ENCODE measurements at places on chromosomes 7 and 10.

GRCh38 chr7:28180364-28181147 is at the start of gene JAZF1:
TSS of gene JAZF1 (minus strand) at chr7:28180795.
- DNase-seq, result peak; percentile 41

DNA sequence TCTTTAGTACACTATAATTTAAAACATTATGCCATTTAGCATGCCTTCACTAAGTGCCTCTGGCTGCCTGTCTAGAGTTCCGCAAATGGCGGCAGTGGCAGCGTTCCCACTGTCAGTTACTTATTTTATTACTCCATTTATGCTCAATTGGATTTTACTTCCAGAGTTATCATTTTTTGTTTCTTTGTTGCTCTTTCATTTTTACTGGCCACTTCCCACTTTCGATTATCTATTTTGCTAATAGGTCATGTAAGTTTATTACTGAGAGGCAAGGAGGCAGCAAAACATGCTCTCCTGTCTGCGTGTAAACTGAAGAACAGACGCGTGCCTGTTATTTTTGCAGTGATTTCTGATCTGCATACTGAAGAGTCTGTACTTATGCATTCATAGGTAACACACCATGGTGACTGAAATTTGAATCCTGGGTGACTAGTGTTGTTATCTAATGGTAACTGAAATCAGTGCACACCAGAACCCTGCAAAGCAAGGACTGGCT is 23.1 kb downstream of the KDM7A start:
- no peak for DNase-seq

DNA sequence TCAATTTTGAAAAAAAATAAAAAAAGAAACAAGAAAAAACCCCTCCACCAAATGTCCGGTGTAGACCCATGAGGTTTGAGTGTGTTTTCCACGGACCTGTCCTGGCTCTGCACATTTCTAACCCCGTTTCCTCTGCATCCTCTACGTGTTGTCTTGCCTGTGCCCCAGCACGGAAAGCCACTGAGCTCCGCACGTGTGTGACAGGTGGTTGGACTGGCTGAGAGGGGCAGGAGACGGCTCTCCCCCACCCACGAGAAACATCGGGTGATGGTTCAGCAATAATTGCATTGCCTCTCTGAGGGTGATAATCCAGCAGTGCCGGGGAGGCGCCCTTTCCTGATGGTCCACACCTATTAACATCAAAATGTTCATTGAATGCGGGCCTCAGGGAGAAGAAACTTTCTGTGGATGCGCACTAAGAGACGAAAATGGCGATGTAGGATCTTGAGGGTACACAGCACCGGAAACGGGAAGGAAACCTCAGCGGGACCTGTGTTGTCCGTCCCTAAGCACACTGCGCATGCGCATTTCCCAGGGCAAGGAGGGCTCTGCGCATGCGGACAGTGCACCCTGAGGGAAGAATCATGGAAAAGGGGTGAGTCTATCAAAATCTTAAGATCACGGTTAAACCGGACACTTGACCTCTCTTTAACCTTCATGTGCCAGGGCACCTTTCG is 470.1 kb upstream of the ADARB2 start:
- no peak for DNase-seq

DNA sequence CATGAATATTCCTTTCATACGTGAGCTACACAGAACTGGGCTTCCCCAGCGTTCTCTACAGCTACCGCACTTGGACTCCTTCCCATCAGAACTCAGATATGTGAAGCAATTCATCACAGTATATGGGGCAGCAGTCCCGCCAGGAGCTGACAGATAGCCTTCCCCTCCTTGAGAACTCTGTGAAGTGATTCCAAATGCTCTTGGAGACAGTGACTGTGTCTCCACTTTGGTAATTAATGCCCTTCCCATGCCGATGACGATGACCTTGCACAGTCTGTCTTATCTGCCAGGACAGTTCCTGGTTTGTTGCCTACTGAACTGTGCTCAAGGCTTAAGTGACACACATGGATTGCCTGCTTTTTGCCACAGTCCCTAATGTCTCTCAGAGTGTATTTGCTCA is 75.0 kb upstream of the AFAP1L2 start:
- DNase-seq, result no peak

GRCh38 chr10:85976267-85976793 is 390.3 kb downstream of the GRID1 start:
- DNase-seq, result no peak

DNA sequence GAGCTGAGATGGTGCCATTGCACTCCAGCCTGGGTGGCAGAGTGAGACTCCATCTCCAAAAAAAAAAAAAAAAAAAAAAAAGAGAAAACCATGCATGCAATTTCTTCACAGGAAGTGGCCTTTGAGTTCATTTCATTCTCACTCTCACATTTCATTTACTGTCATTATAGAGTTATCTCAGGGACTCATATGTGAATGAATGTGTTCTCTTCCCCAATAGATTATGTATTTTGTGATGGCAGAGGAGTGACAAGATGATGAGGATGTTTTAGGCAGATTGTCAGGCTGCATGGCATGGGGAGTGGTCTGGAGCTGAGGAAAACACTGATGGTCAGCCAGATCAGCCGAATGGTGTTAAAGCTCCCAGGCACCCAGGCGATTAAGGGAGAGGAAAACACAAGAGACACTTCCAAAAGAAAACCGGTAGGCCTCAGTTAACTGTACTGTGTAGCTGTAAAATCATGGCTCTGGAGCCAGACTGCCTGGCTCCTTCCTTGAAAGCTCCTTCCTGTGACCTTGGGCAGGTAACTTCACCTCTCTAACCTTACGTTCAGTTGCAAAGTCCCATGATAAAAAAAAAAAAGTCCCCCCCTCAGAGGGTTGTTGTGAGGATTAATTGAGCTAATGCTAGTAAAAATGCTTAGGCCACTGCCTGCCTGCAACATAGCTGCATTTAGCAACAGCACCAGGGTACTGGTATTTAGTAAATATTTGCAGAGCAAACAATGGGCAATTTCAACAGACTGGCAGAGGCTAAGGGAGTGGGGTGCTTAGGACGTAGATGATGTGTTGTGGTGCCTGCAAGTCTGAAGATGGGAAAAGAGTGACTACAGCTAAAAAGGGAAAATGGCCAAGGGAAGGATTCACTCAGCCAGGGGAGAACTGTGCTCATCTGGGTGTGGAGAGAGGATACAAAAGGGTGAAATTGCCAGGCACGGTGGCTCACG is 6.9 kb downstream of the FRAT2 start:
- DNase-seq, result no peak

GRCh38 chr7:38563741-38564140 is 67.4 kb downstream of the AMPH start:
- no peak for DNase-seq

- no peak for DNase-seq
Observed at GRCh38 chr10:49328401-49329145, 29.6 kb downstream of the C10orf71 start.

GRCh38 chr7:146565872-146566271 is 449.3 kb downstream of the CNTNAP2 start:
- no peak for DNase-seq

- DNase-seq, result no peak
Observed at GRCh38 chr10:102465466-102465865, 14.1 kb upstream of the C10orf95 start.

DNA sequence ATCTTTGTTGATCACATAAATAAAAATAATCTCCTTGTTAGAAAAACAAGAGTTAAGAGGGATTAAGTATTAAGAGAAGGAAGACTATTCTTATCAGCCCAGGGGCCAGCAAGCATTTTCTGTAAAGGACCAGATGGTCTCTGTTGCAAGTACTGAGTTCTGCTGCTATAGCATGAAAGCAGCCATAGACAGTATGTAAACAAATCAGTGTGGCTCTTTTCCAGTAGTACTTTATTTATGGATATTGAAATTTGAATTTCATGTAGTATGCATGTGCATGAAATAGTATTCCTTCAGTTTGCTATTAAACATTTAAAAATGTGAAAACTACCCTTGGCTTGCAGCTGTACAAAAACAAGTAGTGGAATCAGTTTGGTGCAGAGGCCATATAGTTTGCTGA is 81.7 kb downstream of the STK31 start:
- no peak for DNase-seq

GRCh38 chr7:43621729-43622448 is 39.0 kb downstream of the STK17A start:
- no peak for DNase-seq

- peak; percentile 37 for DNase-seq
Observed at GRCh38 chr10:77582710-77583115, 54.9 kb downstream of the KCNMA1 start.

DNA sequence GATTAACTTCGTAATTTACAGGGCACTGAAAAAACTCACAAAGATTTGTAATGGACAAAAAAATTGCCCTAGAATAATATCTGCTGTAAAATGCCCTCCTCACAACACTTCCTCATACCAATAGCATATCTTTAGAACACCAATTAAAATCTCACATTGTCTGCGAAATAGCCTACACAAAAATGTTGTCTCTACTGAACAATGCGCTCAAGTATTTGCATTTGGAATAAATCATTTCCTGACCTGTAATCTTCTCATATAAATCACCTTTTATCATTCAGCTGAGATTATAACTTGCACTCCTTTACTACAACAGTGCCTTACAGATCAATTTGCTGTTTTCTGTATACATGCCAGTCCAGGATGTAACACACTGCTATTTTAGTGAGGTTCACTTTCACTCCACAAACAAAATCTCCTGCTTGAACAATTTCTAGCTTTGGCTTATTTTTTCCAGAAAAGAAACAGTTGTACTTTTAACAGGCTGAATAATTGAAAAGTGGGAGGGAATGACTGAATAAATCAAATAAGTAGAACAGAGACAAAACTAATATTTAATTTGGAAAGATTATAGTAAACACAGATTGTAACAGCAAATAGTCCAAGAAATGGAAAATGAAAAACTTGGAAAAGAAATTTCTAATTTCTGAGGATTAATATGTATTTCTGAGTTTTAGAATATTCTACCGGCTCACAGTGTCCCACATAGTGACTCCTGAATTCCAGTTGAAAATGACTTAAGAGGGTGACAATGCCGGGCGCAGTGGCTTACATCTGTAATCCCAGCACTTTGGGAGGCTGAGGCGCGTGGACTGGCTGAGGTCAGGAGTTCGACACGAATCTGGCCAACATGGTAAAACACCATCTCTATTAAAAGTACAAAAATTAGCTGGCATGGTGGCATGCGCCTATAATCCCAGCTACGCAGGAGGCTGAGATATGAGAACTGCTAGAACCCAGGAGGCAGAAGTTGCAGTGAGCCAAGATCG is 30.6 kb downstream of the JMJD1C start:
- DNase-seq, result no peak

- DNase-seq, result no peak
Observed at GRCh38 chr7:14020339-14020900, 31.0 kb upstream of the ETV1 start.

GRCh38 chr10:56927701-56928100 is 566.6 kb upstream of the ZWINT start:
- no peak for DNase-seq

- no peak for DNase-seq
Observed at GRCh38 chr10:75048669-75049098, 62.8 kb upstream of the SAMD8 start.

DNA sequence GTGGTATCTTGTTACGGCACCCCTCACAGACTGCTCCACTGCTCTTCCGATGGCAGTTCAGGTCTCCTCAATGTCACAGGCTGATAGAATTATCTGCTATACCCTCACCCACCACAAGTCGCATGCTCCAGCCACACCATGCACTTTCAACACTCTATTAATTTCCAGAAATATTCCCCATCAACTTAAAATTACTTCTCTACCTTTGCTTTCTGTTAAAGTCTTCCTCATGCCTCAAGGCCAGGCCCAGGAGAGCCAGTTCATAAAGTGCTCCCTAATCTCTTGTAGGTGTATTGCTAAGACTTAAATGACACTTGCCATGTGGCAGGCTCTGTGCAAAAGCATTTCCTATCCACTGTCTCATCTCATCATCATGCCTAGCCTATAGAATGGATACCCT is 105.9 kb upstream of the ARID5B start:
- no peak for DNase-seq

DNA sequence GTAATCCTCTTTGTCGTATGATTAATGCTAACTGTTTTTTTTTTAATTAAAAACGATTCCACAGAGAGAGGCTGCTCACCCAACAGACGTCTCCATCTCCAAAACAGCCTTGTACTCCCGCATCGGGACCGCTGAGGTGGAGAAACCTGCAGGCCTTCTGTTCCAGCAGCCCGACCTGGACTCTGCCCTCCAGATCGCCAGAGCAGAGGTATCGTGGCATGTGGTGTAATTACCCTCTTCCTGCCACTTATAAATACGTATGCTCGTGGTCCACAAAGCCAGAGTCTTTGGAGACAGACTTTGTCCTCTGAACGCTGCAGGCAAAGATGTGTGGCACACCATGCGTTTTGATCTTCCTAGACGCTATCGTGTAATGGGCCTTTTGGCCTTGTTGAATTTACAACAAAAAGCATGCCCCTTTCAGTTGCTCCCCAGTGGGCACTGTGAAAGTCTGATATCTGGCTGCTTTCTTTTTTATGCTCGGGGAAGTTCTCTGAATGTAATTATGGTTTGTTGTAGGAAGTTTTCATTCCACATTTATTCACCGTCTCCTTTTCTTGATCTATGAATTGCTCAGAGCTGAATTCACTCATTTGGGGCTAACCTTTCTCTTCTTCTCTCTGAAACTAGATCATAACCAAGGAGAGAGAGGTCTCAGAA is 33.6 kb upstream of the BTBD16 start:
- no peak for DNase-seq

DNA sequence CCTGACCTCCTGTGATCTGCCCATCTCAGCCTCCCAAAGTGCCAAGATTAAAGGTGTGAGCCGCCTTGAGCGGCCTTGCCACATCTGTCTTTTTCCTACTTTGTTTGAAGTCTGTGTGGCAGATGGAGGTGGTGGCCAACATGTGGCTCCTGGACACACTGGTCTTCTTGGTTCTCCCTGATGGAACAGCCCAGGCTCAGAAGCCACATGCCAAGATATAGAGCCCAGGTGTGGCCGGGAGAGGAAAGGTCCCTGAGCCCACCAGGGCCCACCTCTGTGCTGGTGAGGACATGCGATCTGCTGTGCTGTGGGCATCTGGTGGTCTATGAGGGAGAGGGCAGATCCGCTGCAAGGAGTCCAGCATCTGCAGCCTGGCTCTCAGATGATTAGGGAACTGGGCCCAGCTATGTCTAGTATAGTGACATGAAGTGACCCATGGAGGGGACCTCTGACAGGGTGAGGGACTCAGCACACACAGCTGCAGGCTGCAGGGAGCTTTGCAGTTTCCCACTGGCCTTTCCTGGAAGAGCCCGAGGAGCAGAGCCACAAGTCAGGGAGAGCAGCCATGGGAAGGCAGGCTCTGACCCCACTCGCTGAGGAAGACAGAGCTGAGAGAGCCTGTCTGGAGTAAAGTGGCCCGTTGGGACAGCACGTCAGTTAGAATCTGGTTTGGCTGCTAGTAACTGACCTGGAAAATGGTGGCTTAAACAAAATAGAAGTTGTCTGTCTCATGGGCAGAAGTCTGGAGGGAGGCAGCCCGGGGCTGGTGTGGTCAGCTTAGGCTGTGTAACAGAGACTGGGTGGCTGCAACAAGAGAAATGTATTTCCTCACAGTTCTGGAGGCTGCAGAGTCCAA is 25.9 kb downstream of the ADCY1 start:
- no peak for DNase-seq

DNA sequence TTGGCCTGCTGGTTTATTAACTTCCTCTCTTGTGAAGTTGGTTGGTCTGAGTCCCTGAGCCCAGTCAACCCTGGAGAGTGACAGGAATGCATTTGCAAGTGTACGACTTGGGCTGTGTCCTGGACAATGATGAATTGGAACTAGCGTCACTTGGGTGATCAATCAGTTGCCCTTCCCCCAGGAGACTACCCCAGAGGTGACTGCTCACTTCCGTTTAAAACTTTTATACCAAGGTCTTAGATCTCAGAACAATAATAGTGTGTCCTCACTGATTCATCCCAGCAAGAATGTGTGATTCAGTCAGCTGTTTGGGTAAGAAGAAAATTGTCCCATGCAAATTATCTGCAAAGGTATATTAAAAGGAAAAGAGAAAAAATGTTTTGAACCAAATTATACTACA is 102.9 kb upstream of the ARMC3 start:
- no peak for DNase-seq

All from C1 segment of cervical spinal cord (tissue), 14 donors.